AG08395 (cell line): ENCODE measurements at places on chromosomes 1 and 21.
A peak's percentile ranks its signal among the peaks of the same experiment; 100 is the strongest.

- no peak for DNase-seq
Measured at GRCh38 chr1:51697166-51697565, 80.3 kb downstream of the OSBPL9 start.

DNA sequence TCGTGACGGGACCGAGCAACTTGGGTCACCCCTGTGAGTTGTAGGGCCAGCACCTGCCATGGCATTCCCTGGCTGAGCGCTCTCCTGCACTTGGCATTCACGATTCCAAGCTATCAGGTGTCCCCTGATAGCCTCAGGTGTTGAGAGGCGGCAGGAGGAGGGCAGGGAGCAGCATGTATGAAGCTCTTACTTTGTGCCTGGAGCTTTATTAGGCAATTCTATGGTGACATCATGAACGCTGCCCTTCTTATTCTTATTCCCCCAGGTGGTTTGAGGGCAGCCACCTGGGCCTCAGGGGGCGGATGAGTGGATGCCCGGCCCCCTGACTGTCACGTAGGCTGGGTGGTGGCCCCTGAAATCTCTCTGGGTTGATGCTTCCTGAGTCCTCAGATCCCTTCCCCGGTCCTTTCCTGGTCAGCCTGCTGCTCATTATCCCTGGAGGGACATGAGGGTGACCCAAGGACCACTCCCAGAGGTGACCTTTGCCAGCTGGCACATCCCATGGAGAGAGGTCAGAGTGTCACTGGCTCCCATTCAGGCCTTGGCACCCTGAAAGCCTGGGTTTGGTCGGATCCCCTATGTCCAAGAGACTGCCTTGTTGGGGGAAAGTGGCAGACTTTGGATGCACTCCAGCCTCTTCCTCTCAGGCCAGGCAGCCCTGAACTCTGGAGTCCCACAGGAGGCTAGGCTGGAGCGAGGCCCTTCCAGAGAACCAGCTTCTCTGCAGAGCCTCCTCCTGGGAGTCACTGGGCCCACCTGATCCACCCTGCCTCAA lies 51.9 kb downstream of the SPSB1 start:
- DNase-seq: no peak

- no peak for DNase-seq
Measured at GRCh38 chr1:64304823-64305222, 101.4 kb downstream of the UBE2U start.

GRCh38 chr1:69929308-69930057 lies 275.9 kb downstream of the LRRC40 start:
- no peak for DNase-seq

DNA sequence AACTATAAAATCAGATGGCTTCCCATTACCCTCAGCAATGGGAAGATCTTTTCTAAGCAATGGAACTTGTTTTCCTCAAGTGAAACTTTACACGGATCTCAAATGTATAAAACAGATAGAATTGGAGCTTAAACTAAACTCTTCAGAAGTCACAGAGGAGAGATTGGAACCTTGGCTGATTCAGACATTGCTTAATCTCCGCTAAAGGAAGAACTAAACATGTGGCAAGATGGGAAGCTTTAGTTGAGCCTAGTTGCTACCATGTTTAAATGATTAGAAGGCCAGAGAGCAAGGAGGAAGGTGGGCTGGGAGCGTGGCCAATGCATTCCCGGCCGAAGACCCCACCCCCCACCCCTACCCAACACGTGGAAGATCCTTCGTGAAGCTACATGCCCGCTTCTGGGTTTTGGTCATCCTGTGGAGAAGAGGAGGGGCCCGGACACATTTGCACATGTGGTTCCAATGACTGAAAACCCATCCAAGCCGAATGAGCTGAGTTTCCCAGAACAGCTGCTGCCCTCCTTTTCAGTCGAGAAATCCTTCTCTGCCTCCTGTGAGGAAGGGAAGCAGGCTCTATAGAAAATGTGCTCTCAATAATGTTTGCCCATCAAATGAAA lies 164.3 kb downstream of the MIS18A start:
- DNase-seq: peak; percentile 47

DNA sequence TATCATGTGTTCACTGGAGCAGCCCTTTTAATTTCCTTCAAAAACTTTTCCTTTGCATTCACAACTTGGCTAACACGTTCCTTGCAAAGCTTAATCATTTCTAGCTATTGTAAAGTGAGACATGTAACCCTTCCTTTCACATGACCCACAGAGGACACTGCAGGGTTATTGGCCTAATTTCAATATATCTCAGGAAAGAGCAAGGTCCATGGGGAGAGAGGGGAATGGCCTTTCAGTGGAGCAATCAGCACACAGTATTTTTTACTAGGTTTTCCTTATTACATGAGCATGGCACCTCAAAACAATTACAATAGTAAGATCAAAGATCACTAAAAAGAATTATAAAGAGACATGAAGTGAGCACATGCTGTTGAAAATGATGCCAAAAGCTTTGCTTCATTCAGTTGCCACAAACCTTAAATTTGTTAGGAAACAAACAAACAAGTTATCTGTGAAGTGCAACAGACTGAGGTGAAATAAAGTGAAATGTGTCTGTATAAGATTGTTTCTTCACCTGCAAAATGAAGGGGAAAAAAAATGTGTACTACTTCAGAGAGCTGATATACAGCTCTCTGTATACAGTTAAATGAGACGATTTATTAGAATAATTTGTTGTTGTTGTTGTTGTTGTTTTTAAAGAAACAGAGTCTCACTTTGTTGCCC lies 61.5 kb downstream of the EIF4G3 start:
- no peak for DNase-seq

DNA sequence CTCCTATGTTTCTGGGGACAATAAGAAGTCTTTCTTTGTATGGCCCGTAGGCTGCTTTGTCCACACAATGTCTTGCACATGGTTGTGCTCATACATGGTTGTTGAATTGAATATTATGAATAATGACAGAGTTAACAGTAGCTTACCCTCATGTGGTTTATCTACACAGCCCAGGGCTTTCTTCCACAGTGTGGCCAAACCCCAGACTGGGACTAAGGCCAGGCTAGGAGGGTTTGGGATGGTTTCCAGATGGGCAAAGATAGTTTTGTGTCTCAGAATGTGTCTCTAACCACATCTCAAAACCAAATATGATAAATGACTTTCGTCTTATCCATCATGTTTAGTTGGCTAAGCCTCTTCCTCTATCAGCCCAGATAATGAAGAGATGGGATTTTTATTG lies 65.2 kb downstream of the CACNA1E start:
- no peak for DNase-seq

DNA sequence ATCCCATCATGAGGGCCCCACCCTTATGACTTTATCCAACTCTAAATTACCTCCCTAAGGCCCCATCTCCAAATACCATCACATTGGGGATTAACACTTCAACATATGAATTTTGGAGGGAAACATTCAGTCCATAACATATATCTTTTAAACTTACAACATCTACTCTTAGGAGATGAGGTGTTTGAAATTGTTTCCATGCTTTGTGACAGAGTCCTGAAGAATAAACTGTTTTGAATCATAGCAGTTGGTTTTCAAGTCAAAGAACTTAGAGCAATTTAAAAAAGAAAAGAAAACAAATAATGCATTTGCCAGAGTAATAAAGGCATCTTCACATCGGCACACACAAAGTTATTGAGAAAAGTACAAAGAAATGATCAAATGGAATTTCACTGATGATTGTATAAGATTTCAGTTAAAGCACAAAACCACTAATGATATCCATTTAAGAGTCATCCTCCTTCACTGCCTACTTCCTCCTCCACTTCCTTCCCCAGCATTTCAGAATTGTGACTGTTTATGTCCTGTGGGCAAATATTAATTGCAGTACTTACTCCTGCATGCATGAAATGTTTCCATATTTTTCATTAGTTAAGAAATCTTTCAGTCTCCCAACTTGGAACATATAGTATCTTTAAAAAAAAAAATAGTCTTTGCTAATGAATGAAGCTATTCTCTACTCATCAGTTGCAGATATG lies 202.0 kb downstream of the LRRC40 start:
- DNase-seq: no peak

DNA sequence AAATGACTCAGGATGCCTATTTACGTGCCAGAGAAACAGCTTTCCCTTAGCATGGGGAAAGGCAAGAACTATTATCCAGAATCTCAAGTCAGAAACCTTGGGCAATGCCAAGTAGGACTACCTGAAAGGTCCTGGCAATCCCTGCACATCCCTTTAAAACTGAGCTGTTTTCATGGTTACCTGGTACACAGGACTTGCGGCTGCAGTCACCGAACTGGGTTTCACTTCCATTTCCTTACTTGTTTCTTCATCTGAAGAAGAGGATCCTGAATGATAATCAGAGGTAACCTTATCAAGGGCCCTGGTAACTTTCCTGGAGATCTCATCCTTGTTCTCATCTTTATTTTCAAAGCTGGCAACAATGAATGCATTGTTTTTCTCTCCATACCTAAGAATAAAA lies 14.3 kb downstream of the BTG3 start:
- DNase-seq: no peak

DNA sequence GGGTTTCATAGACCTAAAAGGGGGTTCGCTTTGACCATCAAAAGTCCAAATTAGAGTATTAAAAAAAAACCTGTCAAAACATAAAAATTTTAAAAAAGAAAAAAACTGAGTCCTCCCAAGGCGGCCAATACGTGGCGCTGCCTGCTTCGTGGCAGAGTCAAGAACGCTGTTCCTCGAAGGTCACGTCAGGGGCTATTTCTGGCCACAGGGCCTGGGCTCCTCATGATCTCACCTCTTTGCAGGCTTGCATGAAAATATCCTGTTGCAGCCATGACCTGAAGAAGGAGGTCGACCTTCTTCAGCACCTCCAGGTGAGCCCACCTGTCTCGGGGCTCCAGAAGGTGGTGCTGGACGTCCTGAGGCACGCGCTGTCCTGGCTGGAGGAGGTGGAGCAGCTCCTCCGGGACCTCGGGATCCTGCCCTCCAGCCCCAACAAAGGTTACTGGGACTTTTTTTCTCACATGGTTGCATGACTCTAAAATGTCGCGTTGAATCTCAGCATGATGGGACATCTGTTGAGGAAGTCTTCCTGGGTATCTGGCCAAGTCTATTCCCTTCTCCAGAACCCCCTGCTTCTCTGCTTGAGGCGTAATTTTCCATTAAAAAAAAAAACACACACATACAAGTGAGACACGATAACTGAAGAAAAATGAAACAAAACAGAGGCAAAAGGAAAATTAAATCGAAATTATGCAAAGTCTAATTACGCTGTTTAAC lies 80.4 kb upstream of the EFHD2 start:
- DNase-seq: peak; percentile 54

GRCh38 chr1:45512641-45513054 lies 9.0 kb downstream of the PRDX1 start:
- peak; percentile 65 for DNase-seq

DNA sequence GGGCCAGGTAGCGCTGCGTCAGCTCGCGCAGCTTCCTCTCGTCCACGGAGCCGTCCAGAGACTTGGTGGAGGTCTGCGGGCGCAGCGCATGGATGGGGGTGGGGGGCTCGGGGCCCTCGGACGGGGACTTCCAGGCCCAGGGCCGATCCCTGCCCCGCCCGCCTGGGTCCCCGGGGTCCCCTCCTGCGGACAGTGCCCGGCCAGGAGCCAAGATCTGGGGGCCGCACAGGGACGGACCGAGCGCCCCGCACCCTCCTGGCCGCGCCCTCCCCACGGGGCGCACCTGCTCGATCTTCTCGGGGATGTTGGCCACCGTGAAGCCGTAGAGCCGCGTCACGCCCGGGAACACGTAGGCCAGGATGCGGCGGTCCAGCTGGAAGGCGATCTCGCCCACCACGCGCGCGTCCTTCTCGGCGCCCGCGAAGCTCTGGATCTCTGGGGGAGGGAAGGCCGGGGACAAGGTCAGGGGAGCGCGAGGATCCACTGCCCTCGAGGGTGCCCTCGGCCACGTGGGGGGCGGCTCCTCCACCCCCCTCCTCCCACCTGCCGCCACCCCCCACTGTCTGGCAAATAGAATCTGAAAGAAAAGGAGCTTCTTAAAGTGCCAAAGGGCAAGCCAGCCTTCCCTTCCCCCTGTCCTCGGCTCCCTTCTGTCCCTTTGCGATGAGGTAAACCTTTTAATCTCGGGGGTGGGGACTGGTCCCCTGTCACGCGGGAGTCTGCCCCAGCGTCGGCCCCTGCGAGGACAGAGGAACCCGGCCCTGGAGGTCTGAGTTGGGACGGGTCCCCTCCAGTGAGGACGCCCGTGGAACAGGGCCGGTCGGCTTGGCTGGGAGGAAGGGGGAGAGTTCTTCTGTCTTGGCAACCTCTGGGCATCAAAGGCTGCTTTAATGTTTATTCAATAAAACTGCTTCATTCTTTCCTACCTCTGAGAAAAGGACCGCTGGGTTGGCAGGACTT lies 6.5 kb upstream of the FTCD start:
- DNase-seq: no peak

GRCh38 chr1:160326418-160326817 lies 16.6 kb downstream of the COPA start:
- DNase-seq: no peak

DNA sequence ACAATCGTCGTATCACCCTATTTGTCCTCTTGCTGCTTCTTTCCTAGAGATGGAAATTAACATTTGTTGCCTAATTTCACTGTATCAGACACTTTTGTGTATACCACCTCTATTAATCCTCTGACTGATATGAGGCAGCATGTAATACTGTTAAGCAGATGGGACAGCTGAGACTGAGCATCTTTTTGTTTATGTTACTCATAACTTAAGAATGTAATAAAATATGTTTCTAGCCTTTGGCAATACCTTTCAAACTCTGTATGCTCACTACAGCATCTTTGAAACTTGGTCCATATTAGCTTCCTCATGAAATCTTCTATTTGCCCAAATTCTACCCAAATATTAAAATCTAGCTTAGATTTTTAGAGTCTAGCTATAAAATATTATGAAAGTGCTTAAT lies 2.3 kb downstream of the OR14K1 start:
- no peak for DNase-seq

GRCh38 chr1:228228601-228229074 lies 20.8 kb downstream of the OBSCN start:
- no peak for DNase-seq

DNA sequence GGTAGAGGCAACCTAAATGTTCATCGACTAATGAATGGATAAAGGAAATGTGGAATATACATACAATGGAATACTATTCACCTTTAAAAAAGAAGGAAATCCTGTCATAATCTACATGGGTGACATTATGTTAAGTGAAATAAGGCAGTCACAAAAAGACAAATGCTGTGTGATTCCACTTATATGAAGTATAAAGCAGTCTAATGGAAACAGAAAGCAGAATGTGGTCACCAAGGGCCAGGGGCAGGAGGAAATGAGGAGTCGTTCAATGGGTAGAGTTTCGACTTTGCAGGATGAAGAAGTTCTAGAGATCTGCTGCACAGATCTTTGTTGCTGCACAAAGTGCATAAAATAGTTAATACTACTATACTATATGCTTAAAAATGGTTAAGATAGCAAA lies 7.8 kb downstream of the DIPK1A start:
- DNase-seq: no peak

DNA sequence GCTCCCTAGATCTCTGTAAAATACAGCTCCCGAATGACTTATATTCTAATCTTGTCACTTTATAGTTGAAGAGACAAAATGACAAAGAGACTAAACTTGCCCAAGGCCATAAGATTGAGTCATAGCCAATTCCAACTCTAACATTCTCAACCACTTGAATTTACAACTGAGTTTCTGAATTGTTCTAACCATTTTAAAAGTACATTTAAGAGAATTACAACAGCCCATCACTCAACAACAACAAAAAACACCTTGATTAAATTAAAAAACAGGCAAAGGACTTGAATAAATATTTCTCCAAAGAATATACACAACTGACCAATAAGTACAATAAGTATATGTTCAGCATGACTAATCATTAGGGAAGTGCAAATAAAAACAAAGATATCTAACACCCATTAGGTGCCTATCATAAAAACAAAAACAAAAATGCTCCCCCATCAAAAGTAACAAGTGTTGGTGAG lies 8.7 kb upstream of the ADCY10 start:
- no peak for DNase-seq

- no peak for DNase-seq
Measured at GRCh38 chr21:45336870-45337269, 49.2 kb upstream of the POFUT2 start.
